ENCODE measurements at places on chromosomes 4 and X.

DNA sequence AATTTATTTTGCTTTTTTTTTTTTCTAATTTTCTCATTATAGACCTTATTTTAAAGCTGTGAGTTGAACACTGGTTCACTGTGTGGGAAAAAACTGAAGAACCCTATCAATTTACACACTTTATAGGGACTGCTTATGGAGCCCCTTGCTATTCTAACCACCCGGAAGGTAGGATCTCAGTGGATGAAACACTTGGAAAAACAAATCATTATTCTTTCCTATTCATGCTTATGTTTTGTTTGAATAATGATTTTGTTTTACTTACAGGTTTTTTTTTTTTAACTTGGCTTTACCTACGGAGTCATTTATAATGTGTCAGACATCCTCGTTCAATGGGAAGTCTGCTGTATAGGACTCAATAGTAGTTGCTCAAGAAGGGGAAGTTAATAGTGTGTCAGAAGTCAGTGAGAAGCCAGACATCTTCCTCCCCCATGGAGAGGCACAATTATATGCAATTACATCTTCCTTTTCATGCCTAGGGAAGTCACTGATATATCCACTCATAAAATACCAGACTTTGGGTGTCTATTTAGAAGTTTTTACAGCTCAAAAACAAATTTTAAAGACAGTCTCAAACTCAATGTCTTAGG, 113.2 kb downstream of the ARSF start:
- DNase-seq = no peak

DNA sequence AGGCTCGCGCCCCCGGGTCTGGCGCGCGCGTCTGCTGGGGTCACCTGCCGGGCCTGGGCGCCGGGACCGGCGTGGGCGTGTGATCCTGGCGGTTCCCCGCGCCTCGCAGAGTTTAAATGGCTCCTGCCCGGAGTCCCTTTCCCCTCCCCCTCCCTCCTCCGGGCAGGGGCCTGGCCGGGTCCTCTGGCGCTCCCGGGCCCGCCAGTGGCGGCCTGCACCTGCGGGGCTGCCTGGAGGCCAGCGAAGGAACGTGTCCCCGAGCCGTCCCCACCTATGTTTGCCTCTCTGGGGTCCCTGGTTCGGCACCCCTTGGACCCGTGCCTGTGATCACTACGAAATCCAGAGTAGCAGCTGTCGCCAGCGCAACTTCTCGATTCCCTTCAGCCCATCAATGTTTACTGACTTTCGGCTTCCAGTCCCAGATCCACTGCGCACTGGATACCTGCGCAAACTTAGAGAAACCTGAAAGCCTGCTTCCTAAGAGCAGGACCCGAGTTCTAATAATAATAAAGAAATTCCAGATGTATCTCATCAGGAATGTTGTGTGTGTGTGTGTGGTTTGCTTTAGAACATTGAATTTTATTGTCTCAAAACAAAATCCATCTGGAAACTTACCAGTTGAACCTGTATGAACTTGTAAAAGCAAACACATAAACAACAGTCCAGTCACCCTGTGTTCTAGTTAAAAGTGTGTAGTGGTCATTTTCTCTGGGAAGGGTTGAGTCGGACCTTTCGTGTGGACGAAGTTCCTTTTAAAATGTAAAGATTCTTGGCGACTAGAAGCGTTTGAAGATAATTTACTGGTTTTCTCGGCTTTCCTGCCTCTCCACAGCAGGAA, 788 bp downstream of the SHROOM2 start:
- no peak for DNase-seq

- no peak for DNase-seq
Measured at GRCh38 chr4:75705198-75705977, 19.0 kb upstream of the USO1 start.

DNA sequence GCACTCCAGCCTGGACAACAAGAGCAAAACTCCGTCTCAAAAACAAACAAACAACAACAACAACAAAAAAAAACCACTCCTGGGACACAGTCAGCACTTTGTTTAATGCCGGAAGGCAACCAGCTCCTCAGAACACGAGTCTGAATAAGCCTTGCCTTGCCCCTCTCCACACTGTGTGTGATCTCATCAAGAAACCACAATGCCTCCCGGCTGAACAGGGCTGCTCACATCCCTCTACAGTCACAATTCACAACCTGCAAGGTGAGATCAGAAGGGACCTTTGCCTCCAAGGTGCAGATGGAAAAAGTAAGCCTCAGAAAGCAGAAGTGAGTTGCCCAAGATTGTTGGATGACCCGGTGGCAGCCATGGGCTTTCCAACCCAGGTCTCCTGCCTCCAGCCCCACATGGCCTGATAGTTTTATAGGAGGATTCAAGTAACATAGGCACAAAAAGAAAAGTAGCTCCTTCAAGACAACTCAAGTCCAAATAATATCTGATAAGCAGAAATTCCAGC, 80.8 kb downstream of the JAKMIP1 start:
- no peak for DNase-seq

- no peak for DNase-seq
Measured at GRCh38 chr4:74370912-74371311, 6.0 kb downstream of the EREG start.

DNA sequence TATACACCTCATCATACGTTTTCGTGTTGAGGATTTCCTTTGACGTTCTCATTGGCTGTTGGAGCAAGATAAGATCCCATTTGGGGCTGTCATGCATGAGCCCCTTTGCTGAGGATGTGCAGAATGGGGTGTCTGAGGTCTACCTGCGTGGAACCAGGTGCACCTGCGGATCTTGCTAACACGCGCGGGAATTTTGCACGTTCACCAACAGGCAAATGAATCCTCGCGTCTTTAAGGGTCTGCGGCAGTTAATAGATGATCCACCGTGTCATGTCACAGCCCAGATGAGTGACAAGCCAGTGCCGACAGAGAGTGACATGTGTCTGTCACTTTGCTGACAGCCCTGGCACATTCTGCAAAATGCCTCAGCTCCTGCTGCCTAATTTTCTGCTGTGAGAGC, 56.3 kb upstream of the SHOX start:
- DNase-seq = no peak

DNA sequence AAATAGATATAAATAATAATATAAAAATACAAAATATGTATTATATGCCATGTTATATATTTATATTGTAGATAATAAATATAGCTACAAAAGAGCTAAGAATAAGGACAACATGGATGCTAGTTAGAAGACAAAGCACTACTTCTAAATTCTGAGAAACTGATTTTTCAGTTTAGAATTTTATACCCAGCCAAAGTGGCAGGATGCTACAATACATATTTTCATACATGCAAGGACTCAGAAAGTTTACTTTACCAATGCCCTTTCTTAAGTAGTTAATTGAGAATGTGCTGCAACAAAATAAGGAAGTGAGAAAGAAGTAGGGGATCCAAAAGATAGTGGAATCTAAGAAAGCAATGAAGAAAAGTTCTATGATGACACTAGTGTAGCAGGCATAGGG, 64.5 kb downstream of the PDE5A start:
- no peak for DNase-seq

- no peak for DNase-seq
Measured at GRCh38 chr4:123114915-123115756, 192.7 kb upstream of the NUDT6 start.

DNA sequence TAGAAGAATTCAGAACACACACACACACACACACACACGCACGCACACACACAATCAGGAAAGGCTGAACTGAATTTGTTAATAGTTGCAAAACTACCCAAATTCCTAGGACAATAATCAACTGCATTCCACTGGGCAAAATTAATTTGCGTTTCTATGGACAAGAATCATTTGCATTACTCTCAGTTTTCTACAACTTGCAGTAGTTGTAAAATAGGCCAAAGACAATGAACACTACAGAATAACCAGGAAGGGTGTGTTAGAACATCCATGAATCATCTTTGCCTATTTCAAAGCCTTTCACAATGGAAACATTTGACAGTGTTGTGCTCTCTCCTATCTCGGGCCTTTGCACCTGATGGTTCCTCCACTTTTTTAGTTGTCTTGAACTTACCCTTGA, 77.1 kb upstream of the IGFBP7 start:
- no peak for DNase-seq

DNA sequence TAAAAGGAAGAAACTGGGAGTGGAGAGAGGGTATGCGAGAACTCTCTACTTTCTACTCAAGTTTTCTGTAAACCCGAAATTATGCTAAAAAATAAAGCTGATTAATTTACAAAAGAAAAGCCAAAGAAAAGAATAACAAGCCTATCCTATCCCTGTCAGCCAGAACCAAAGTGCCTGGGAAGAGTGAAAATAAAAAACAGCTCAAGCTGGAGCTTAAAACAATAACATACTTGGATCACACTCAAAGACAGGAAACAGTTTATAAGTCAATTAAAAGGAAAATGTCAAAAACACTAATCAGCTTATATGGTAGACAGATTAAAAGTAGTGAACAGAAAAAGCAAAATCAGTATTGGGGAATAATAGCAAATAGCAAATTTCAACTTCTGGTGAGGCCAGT, 139.4 kb downstream of the FRYL start:
- no peak for DNase-seq

DNA sequence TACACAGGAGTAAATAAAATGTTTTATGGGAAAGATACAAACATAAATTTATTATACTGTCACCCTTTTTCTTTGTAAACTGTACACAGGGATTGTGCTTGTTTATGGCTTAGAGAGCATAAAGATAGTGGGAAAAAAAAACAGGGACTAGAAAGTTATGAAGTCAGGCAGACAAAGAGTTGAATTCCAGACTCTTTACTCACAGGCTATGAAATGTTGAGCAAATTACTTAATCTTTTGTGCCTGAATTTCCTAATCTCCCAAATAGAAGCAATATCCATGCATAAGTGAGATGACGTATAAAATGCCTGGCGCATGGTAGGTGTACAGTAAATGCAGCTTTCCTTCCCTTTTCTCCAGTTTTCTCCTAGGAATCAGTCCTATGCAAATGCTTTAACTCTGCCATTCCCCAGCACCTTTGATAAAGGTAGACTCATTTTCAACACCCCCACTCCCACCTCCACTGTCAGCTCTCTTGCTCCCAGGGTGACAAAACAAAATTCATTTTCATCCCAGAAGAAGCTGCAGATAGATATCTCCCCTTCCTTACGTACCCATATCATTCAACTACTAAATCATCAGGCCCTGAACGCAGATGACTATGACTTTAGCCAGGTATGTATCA, 44.5 kb upstream of the BTC start:
- DNase-seq = no peak

GRCh38 chr4:11599064-11599463, 170.4 kb upstream of the HS3ST1 start:
- no peak for DNase-seq

DNA sequence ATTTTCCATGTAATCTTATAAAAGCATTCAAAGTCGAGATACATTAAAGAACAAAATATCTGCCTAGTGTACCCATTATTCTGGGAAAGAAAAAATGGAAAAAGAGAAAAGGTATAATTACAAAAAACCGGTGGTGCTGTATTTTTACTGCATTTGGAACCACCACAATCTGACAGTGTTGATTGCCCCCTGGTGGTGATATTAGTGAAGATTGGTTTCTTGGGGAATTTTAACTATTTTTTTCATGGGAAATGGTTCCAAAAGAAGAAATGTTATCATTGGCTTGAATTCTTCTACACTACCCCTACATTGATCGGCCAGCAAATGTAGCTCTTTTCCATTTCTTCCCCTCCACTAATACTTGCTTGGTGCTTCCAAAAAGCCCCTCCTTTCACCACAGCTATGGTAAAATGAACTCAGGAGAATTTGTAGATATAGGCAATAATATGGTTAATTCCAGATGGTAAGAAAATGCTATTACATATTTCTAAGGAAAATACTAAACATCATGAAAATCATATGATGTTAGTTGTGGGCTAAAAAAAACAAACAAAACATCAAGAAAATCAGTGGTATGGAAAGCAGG, 50.0 kb downstream of the COX18 start:
- DNase-seq = no peak

DNA sequence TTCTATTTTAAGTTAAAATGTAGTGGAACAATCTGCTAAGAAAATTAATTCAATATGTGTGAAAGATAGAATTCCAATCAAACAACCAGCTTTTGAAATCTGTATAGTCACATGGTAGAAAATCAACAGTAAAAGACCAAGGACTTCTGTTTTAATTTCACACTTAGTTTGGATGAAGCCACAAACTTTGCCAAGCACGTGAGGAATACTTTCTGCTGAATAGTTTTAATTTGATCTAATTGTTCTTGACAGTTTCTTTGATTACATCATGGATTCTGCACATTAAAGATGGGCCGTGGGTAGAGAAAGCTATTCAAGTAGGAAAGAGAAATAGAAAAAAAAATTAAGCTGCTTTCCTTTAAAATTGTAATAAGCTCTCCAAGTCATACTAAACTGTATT, 137.9 kb upstream of the FAM241A start:
- DNase-seq = no peak

DNA sequence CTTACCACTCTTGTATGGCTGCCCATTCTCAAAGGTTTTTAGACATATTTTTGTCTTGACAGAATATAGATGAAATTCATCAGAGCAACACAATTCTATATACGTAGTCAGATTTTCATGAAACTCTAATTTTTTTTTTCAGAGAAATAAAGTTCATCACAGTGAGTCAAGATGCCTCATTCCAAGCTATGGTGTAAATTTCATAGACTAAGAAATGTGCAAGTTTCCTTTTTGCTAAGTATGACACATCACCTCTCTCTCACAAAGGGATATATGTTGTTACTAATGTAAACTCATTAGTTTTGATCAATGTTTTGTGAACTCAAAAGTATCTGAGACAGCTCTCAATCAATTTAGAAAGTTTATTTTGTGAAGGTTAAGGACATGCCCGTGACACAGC, 60.4 kb upstream of the ATXN3L start:
- no peak for DNase-seq

All from activated CD4-positive, CD25-positive, alpha-beta regulatory T cell treated with anti-CD3 and anti-CD28 coated beads, Interleukin-2, amount 50 U/mL, for 16 hours (primary cell).